SIG-M5 (cell line): ENCODE measurements at places on chromosomes 6 and 20.

GRCh38 chr6:2646346-2646745 is 104.4 kb downstream of the MYLK4 start:
- no peak for DNase-seq

DNA sequence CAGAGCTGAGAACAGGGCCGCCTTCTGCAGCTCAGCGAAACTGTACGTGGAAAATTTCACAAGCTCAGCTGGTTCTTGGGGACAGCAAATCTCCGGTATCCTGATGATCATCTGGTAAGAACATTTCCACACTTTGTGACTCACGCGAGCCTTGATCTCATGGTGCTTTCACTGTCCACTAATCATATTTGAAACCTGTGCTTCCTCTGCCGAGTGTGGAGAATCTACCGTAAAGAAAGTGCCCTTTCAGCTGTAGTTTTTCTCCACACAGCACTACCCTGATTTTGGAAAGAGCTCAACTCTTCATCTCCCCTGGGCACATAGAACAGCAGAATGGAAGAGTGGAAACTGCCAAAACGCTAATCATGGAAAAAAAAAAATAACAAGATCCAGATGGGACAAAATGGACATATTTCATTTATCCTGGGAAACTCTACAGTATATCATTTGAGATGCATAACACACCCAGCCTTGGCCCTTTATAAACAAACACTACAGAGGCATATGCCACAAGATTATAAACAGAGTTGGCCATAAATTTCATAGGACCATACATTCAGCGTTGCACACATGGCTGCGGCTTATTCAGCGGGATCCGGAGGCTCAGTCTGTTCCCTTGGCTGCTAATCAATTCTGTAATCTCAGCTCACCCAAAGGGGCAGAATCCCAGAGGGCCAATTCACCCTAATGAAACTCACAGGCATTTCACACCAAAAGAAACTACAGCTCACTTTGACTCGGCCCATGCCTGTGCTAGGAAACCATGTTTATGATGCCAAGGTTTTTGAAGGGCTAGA is 434.5 kb downstream of the HDGFL1 start:
- DNase-seq = no peak

- no peak for DNase-seq
Observed at GRCh38 chr6:35469751-35470662, 1.8 kb downstream of the RPL10A start.

- DNase-seq = no peak
Observed at GRCh38 chr20:1375515-1375914, 17.3 kb downstream of the FKBP1A start.

DNA sequence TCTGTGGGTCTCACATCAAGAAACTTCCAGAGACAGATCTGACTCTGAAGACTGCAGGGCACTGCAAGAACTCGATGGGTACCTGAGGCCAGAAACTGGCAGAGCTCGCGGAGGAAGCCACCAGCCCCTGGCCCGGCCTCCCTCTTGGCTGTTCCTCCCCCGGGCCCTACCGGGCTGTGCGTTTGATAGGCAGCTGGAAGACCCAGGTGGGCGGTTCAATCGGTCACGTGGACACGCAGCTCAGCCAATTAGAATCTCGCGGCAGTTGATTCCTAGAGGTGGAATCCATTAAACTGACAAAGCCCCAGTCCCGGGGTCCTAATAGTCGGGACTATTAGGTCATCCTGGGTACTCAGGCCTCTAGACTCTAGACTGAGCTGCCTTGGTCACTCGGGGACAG is 154.2 kb upstream of the PROKR2 start:
- DNase-seq = no peak

DNA sequence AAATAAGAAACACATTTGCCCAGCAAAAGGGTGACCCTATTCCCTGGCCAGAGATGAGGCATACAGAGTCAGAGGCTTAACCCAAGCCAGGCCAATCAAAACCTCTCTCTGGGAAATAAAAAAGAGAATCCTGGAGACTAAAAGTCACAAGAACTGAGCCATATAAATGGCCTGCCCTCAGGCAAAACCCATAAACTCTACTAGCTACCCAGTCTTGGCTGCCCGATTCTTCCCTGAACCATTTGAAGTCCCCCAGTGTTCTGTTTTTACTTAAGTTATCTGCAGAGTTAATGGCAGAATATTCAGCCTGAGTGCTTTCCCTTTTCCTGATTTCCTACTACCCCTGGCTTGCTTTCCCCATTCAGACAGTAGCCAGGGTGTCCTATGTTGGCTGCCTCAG is 13.9 kb downstream of the KCNK15 start:
- DNase-seq = no peak

DNA sequence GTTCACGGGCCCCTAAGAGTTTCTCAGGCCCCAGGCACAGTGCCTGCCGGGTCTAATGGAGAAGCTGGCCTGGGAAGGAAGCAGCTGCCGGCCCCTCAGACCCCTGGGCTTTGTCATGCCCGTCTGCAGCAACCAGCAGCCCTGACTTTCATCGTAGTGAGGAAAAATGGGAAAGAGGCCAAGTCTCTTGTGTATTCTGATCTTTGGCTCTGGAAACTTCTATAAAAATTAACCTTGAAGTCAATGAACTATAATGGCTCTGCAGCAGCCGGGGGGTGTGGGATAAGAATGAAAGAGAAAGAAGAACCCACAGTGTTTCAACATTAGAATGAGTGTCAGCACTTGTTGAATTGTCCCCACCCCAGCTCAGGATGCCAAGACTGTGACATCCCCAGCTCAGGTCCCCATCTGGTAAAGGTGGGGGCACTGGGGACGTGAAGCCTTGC is 12.9 kb downstream of the TGM2 start:
- DNase-seq = no peak

DNA sequence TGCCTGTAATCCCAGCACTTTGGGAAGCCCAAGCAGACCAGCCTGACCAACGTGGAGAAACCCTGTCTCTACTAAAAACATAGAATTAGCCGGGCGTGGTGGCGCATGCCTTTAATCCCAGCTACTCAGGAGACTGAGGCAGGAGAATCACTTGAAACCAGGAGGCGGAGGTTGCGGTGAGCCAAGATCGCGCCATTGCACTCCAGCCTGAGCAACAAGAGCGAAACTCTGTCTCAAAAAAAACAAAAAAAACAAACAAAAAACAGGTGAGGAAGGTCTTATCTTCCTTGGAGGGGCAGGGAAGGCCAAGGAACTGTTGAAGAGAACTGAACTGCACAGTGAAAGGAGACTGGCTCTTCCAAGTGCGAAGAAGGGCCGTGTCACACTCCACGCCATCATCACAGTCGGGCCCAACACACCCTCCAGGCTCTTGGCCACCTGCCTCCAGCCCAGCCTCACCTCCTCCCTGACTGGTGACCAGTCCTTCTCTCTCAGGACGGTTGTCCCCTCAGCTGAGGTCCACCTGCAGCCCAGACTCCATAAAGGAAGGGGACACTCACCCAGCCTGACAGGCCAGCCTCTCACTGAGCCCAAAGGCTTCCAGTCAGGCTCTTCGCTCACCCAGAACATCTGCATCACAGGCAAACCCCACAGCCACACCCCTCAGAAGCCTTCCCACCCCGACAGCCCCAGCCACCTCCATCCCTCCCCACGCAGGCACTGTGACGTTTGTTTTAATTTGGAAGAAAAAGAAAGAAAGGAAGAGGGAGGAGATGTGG is 4.1 kb downstream of the ZC3H12D start:
- DNase-seq = no peak

DNA sequence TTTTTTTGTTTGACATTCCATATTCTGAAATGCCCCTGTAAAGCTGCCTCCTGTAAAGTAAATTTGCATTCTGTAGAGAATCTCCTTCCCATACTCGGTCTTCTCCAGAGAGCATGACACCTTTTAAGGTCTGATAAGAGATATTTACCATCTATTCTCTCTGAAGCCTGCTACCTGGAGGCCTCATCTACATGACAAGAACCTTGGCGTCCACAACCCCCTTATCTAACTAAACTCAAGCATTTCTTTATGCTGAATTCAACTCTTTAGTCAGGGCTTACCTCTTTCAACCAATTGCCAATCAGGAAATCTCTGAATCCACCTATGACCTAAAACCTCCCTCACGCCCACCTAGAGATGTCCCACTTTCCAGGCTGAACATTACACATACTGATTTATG is 51.6 kb downstream of the FAM184A start:
- no peak for DNase-seq

GRCh38 chr6:77298283-77298682 is 165.0 kb downstream of the HTR1B start:
- no peak for DNase-seq

DNA sequence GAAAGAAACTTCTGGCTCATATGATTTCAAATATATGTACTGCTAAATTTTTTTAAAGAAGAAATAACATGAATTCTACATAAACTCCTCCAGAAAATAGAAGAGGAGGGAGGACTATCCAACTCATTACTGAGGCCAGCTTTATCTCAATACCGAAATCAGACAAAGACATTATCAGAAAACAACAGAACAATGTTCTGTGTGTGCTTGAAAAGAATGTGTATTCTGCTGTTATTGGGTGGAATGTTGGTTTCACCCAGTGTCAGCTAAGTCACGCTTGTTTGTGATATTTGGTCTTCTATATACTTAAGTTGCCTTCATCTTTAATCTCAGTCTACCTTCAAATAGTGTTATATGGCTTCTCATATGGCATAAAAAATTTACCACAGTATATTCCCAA is 18.6 kb upstream of the ELOVL2 start:
- no peak for DNase-seq

DNA sequence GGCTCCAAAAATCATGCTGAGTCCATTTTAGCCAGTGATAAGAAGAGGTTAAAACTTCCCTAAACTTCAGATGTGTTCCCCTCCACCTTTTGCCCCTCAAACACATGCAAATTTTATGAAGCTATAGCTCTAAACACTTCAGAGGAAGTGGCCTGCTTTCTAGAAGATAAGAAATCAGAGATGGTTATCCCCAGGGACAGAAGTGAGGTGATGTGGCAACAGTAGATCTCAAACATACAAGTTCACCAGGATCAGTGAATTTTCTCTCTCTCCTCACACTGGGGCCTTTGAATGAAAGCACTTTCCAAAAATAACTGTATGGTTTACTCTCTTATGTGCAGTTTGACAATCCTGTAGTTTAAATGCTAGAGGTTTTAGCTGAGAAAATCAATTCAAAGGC is 332.0 kb downstream of the BTBD9 start:
- DNase-seq = no peak

DNA sequence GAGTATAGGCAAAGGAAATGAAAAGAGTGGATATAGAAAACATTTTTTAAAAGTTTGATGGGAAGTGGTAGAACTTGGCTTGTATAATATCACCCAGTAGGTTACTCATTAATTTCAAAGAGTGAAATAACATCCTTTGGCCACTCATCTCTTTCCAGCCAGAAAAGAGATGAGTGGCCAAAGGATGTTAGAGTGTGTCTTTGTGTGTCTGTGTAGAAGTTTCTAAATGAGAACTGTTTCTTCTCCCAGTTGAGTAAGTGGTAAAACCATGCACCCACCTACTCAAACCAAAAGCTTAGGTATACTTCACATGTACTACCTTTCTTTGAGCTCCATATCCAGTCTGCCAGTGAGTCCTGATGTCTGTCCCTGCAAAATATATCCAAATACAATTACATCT is 47.7 kb upstream of the TMEM244 start:
- DNase-seq = no peak

DNA sequence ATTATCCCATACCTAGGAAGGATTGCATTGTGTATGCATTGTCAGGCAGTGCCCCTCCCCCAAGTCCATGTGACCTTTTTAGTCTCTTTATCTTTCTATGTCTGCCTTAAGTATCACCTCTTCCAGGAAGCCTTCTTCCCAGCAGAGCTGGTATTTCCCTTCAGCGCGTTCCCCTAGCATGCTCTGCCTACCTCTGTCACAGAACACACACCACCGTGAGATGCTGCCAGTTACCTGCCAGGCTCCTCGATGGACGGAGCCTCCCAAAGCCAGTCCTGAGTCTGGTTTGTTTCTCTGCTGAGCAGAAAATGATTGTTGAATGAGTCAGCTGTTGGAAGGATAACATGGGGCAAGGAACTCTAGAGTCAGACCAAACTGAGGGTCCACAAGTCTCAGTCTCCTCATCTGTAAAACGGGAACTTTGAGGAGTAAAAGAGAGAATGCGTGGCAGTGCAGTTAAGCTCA is 11.3 kb upstream of the ZNF335 start:
- no peak for DNase-seq
